AG09309 (cell line): ENCODE measurements at places on chromosomes 2 and 18.

- no peak for DNase-seq
These were observed 740.4 kb downstream of the DSC3 start for GRCh38 chr18:30302181-30302580.

DNA sequence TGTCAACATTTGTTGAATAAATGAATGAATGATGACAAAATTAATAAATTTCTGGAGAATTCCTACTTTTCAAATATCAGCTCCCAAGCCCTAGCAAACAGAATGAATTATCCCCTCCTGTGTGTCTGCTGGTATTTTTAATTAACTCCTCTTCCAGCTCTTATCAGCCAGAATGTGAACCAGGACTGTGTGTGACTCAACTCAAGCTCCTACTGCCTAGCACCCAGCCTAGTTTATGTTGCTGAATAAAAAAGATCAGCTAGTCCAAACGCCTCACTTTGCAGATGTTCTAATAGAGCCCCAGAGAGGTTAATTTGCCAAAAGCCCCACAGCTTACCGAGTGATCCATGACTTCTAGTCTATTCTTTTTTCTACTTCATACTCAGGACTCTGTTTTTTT lies 50.3 kb downstream of the RABL2A start:
- DNase-seq, result no peak

- no peak for DNase-seq
These were observed 23.1 kb downstream of the PDK1 start for GRCh38 chr2:172578860-172579512.

DNA sequence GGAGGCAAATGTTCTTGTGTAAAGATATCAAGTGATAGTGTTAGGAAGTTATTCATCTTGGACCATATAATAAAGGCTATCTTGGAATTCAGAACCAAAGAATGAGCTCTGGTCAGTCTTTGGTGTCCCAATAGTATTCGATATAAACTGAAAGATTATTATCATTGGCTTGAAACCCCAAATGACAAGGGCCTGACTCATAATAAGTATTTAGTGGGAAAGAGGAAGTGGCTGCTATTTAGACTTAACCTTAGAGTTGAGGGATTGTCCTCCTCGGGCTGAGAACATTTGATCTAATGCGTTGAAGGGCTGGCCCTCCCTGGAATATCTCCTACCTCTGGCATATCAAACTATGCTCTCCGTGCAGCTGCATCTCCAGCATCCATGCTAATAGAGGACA lies 67.5 kb downstream of the CDH20 start:
- DNase-seq, result peak; percentile 29

DNA sequence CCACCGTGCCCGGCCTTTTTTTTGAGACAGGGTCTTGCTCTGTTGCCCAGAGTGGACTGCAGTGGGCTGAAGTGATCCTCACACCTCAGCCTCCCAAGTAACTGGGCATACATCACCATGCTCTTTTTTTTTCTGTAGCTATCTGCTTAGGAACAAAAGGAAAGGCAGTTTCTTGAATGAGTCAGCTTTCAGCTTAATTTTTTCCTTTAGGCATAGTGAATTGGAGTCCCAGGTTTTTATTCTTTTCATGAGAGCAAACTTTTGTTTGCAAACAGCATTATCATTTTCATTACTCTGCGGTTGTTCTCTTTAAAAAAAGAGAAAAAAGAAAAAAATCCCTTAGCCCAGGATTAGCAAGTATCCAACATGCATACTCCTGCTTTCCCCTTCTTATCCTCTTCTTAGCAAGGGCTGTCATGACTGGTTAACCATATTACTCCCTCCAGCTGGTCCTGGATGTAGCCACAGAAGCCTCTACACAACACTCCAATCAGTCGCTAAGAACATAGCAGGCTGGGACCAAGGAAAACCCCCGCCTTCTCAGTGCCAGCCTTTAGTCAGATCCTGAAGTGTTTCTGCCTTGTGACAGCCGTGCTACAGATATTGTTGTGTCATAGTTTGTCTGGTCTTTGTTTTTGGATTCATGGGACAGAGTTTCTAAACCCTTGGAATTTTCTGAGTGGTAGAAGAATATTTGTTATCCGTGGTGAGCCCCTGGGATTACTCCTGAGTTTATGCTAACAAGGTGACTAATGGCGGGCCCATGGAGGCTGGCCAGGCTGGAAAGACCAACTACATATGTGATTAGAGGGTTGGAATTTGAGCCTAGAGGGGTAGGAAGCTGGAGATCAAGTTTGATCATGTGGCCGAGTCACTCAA lies 23.3 kb upstream of the ST3GAL5 start:
- no peak for DNase-seq

- DNase-seq, result no peak
These were observed 364.0 kb upstream of the MEIS1 start for GRCh38 chr2:66070721-66071602.
